Cortex of kidney (tissue), 1 donor: ENCODE measurements at places on chromosomes 12 and 14.

DNA sequence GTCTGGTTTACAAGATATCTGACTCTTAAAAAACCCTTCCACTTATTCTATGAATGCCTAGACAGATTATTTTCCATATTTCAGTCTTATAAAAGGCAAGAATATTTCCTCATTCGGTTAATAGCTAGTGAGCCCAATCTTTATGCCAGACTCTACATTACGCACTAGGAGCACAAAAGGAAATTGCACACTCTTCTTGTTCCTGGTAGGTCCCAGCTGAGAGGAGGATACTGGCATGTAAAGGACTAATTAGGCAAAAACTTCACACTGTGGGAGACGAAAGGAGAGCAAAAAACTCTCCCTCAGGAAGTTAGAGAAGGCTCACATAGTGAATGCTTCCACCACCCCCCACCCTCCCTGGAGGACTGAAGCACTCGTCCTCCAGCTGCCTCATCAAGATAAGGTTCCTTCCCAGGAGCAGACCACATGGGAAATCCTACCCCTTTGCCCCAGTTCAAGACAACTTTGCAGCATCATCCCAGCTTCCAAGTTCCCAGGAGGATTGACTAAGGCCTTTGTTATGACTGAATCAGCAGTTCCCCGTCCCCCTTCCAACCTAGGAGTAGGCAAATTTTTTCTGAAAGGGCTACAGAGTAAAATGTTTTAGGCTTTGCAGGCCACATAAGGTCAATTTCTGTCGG lies 14.5 kb downstream of the CAPZA3 start:
- DNase-seq, result no peak

GRCh38 chr14:30340495-30340894 lies 218.5 kb upstream of the G2E3 start:
- no peak for DNase-seq

- DNase-seq, result no peak
Observed at GRCh38 chr14:81324011-81324410, 76.1 kb downstream of the STON2 start.

DNA sequence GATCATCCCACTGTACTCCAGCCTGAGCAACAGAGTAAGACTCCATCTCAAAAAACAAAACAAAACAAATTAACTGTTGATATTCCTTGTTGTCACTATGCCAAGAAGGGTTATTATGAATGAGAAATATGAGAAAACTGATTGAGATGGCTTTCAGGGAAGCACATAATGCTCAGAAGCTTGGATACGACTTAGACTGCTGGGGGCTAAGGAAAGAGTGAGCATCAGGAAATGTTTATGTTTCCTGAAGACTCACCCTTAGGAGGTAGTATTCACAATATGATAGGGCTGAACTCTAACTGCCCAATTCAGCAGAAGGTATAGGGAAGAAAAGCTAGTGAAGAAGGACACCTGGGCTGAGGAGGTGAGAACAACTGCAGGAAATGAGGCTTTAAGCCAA lies 6.3 kb downstream of the STYK1 start:
- no peak for DNase-seq

DNA sequence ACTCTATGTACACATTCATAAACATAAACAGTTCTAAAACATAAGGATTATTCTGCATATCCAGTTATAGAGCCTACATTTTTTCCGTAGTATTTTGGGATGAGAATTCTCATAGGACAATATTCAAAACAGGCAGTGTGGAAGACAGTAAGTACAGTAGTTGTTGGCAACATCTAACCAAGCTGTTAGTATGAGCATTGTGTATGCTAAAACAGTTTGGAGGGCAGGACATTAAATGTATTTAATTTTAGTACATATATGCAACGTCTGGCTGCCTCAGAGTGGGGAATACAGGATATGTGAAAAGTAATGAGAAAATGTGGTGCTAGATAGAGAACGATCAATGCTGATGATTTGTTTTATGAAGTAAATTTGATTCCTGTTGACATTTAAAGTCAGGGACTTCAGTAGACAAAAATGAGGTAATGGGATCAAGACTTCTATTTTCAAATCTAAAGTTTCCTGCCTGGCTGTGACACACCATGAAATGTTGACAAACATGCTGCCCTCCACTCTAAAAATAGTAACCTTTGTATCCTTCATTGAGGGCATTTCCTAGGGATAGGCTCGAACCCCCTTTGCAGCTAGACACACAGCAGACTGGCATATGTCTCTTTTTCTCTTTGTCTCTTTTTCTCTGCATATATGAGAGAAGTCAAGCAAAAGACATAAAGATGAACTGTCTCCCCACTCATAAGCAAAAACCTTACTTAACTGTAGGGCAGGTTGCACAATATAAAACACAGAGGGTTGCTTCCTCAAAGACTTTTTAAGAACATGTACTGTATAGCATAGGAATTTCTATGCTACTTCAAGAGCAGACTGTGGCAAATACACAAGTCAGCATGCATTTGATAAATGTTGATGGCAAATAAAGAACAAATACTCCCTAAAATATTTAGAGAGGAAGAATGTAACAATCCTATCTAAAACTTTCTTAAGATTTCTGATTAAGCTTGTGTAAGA lies 75.5 kb upstream of the GTF2A1 start:
- DNase-seq, result no peak

- DNase-seq, result no peak
Observed at GRCh38 chr12:62522984-62523383, 56.4 kb downstream of the MON2 start.

GRCh38 chr14:56102941-56103340 lies 15.3 kb upstream of the PELI2 start:
- DNase-seq, result no peak

DNA sequence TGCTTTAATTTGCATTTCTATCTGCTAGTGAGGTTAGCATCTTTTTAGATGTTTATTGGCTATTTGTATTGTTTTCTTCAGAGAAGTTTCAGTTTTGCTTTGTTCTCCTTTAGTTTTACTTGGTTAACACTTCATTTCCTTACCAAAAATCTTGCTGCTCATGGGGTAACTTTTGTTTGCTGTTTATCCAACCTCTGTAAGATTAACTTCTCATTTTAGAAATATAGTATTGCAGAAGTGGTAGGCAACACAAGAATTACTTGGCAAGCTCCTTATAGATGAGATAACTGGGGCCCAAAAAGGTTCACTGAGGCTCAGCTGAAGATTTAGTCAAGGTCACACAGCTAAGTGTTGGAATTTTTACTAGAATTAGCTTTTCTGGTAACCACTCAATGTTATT lies 40.5 kb downstream of the ALKBH1 start:
- DNase-seq, result no peak

DNA sequence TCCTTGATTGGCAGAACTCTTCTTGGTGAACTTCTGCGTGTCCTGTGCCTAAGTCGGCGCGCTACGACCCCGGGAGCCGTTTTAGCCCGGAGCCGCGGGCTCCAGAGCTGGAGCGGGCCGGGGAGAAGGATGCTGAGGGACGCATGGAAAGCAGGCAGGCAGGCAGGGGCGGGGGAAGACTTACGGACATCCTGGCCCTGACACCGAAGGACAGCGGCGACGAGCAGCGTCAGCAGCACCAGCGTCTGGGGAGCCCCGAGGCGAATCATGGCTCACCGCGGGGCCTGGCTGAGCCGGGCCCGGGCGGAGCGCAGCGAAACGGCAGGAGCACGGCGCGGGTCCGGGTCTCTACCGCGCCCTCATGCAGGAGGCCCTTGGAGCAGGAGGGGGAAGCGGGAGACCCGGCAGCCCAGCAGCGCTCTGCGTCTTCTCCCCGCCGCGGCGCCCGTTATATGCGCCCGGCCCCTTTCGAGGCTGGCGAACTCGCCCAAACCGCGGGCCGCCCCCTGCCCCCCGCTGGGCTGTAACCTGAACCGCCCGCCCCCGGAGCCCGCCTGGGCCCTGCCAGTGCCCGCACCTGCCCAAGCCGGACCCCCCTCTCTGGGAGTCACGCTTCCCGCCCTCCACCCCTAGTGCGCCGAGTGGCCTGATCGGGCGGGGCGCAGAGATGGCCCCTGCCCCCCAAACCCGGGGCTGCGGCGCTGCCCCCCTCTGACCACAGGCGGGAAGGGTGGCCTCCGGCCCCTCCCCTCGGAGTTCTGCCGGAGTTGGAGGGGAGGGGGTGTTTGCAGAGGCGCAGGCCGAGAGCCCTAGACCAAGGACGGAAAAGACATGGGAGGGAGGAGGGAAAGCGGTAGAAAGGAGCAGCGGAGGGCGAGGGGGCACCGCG lies at the start of gene COL2A1:
Gene COL2A1 (minus strand): TSS at position 424 of the 889 bp plus-strand sequence. CDS start 155 bp downstream, at position 269.
- DNase-seq, result no peak
